ENCODE measurements at places on chromosomes 2 and 18.

GRCh38 chr2:107595285-107595684 lies 231.4 kb upstream of the RGPD4 start:
- H3K4me3 ChIP-seq = no peak overlapping the region
- no peaks in the 10 kb centered on the region for H3K36me3 ChIP-seq
- no peak overlapping the region for H3K27ac ChIP-seq
- no peaks in the 10 kb centered on the region for H3K27me3 ChIP-seq

- no peak overlapping the region for H3K27ac ChIP-seq
- no peaks in the 10 kb centered on the region for H3K27me3 ChIP-seq
- H3K4me1 ChIP-seq = no peaks in the 10 kb centered on the region
- H3K4me3 ChIP-seq = no peak overlapping the region
- H3K36me3 ChIP-seq = no peaks in the 10 kb centered on the region
Observed at GRCh38 chr18:41690332-41691127, 264.5 kb upstream of the PIK3C3 start.

DNA sequence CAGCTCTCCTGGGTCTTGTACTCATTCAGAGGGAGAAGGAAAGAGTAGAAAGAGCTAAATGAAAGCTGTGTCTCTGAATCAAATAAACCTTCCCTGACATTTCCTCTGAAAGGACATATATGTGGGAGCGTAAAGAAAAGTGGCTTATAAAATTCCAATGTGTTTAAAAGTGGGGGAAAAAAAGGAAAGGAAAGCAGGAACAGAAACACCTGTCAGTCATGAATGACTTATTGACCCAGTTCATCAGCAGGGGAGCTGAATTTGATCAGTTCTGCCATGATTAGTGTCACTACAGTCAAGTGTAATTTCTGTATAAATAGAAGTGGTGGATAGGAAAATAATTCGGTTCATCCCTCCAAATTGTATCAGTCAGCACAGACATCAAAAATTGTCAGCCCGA lies 382.5 kb downstream of the ERBB4 start:
- no peaks in the 10 kb centered on the region for H3K36me3 ChIP-seq
- no peaks in the 10 kb centered on the region for H3K4me1 ChIP-seq
- H3K4me3 ChIP-seq = no peak overlapping the region
- H3K27ac ChIP-seq = no peak overlapping the region

DNA sequence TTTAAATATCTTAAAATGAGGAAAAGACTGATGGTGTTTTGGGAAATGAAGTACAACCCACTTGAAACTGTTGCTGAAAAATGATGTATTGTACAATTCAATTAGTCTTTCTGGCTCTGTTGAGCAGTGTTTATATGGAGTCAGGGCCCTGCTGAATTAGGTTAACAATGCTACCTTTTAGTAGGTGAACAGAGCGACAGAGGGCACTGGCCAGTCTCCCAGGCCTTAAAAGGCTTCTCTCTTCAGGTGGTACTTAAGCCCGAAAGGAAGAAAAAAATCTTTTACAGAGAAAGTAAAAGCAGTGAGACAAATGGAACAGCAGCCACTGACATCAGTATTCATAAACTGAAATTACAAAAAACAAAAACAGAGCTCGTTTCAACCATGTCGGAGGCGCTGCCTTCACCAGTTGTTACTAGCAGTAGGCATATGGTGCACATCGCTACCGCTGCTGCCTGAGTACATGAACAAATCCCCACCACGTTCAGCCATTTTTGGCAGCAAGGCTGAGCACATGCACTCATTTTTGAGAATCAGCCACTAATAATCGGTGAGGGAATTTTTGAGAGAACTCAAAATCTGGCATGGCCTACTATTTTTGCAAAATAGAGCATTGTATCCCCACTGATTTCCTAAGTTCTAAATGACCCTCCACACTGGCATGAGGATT lies 91.8 kb downstream of the PLEKHM3 start:
- no peak overlapping the region for H3K27ac ChIP-seq
- no peak for DNase-seq
- H3K36me3 ChIP-seq = peaks cover 4% of the 10 kb centered on the region
- H3K4me1 ChIP-seq = no peaks in the 10 kb centered on the region

DNA sequence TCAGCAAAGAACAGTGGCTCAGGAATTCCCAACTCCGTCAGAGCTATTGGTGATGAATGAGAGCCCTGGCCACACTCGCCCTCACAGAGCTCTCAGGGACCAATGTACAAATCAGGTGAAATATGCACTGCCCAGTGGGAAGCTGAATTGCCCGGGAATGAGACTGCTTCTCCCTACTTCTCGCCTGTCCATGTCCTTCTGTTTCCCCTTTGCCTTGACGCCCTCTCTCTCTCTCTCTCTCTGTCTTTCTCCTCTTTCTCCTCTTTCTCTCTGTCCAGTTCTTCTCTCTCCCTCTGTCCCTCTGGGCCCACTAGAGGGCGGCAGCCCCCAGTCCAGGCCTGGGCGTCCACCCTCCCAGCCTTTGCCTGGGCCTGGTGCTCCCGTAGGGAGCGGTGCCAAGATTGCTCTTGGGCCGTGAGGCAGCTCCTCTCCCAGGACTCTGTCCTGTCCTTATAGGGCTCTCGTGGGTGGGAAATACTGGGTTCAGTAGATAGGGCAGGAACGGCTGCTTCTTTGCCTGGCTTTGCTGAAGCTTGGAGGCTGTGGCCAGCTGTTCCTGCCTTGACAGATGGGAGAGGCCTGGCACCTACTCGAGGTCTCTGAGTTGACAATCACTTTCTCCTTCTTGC lies 28.4 kb upstream of the PUM2 start:
- H3K36me3 ChIP-seq = no peaks in the 10 kb centered on the region
- H3K27ac ChIP-seq = no peak overlapping the region
- H3K4me3 ChIP-seq = no peak overlapping the region
- peaks cover 5% of the 10 kb centered on the region for H3K4me1 ChIP-seq
- DNase-seq = no peak

DNA sequence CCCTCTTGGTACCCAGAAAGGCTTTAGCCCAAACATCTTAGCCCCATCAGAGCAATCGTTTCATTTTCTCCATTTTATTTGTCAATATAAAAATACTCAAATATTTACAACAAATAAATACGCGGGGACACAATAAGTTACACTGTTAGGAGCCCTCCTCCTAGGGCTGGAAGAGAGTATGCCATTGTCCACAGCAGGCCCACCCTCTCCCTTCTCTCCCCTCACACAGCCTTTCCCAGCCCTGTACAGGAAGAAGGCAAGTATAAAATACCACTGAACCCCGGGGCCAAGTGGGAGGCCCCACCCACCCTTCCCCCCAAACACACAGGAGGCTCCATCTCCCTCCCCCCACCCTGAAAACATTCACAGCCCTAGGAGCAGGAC lies 1.9 kb upstream of the ANKRD39 start:
- no peak for DNase-seq
- H3K4me1 ChIP-seq = peaks cover 50% of the 10 kb centered on the region
- no peak overlapping the region for H3K27ac ChIP-seq
- peak overlapping the region; percentile 99 for H3K4me3 ChIP-seq
- H3K27me3 ChIP-seq = no peaks in the 10 kb centered on the region

DNA sequence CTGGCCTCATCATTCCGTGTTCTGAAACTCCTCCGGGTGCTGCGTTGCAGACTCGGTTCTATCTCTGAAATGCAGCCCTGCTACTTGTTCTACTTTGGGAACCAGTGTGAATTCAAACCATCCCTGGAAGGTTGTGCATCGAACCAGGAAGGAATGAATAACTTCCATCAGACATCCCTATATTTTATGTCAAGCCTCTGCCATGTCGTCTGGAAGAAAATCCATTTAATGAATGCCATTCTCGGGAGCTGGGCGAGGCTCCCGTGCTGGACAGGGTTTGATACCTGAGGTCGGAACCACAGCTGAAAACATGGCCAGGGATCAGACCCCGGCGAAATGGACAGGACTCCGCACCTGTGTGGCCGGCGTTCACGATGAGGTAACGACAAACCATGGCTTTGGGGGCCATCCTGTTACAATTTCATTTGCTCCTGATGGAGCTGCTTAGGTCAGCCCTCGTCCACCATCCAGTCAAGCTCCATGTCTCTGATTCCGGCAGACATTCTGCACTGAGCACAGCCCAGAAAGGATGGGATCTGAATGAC lies 821.6 kb downstream of the GALR1 start:
- no peaks in the 10 kb centered on the region for H3K4me1 ChIP-seq
- no peak overlapping the region for H3K4me3 ChIP-seq
- peaks cover 12% of the 10 kb centered on the region for H3K27me3 ChIP-seq
- no peaks in the 10 kb centered on the region for H3K36me3 ChIP-seq

GRCh38 chr18:73594749-73595148 lies 552.9 kb downstream of the FBXO15 start:
- H3K27me3 ChIP-seq = no peaks in the 10 kb centered on the region
- no peak overlapping the region for H3K4me3 ChIP-seq
- DNase-seq = no peak

- no peak for DNase-seq
- H3K27ac ChIP-seq = no peak overlapping the region
- H3K4me3 ChIP-seq = peak overlapping the region; percentile 25
- H3K4me1 ChIP-seq = peaks cover 14% of the 10 kb centered on the region
- H3K27me3 ChIP-seq = peaks cover 30% of the 10 kb centered on the region
- H3K36me3 ChIP-seq = no peaks in the 10 kb centered on the region
Observed at GRCh38 chr2:47344890-47345589, 57.9 kb upstream of the MSH2 start.

GRCh38 chr2:9984871-9985480 lies 33.5 kb downstream of the GRHL1 start:
- H3K4me1 ChIP-seq = peaks cover 4% of the 10 kb centered on the region
- no peaks in the 10 kb centered on the region for H3K36me3 ChIP-seq
- no peak overlapping the region for H3K27ac ChIP-seq
- H3K27me3 ChIP-seq = peaks cover 17% of the 10 kb centered on the region

GRCh38 chr18:47184419-47185050 lies 8.4 kb upstream of the IER3IP1 start:
- no peaks in the 10 kb centered on the region for H3K4me1 ChIP-seq
- no peak overlapping the region for H3K4me3 ChIP-seq
- H3K27ac ChIP-seq = no peak overlapping the region
- H3K27me3 ChIP-seq = peaks cover 26% of the 10 kb centered on the region

GRCh38 chr2:191701696-191702095 lies 23.8 kb downstream of the NABP1 start:
- no peak overlapping the region for H3K27ac ChIP-seq
- no peak for DNase-seq
- peaks cover 12% of the 10 kb centered on the region for H3K36me3 ChIP-seq
- H3K4me1 ChIP-seq = peaks cover 3% of the 10 kb centered on the region

DNA sequence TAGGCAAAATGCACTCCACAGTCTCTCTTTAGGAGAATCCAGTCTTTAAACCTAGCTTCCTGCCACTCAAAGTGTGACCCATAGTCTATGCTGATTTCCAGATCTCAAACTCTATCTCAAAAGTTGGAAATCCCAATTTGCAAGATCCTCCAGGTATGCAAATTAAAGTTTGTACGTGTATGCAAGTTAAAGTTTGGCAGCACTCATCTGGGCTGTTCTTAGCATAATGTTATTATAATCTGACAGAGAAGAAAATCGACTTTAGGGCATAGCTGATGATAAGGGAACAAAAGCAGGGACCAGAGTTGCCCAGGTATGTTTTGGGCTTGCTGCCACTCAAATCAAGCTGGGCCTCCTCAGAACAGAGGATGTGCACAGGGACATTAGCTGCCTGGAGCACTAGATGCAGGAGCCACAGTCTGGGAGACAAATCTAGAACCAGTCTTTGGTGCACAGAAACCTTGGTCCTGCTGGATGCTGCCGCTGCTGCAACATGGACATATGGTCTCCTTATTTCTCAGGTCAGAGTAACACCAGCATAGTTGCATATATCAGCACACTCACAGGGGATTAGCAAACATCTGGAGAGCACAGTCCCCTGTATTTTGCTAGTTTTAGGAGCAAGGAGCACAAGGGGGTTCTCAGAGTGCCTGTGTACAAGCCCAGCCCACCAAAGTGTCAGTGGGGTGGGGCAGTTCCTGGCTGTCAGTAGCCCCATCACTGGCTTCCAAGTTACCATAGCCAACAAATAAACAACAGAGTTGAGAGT lies 242.6 kb downstream of the TTC32 start:
- no peak overlapping the region for H3K4me3 ChIP-seq
- H3K4me1 ChIP-seq = no peaks in the 10 kb centered on the region
- no peaks in the 10 kb centered on the region for H3K36me3 ChIP-seq
- no peak overlapping the region for H3K27ac ChIP-seq
- no peak for DNase-seq

GRCh38 chr2:111185361-111186022 lies 64.8 kb downstream of the BCL2L11 start:
- no peak for DNase-seq
- peak overlapping the region; percentile 57 for H3K27ac ChIP-seq
- peak overlapping the region; percentile 23 for H3K4me3 ChIP-seq
- H3K27me3 ChIP-seq = peaks cover 4% of the 10 kb centered on the region
- H3K36me3 ChIP-seq = no peaks in the 10 kb centered on the region
- H3K4me1 ChIP-seq = peaks cover 9% of the 10 kb centered on the region

DNA sequence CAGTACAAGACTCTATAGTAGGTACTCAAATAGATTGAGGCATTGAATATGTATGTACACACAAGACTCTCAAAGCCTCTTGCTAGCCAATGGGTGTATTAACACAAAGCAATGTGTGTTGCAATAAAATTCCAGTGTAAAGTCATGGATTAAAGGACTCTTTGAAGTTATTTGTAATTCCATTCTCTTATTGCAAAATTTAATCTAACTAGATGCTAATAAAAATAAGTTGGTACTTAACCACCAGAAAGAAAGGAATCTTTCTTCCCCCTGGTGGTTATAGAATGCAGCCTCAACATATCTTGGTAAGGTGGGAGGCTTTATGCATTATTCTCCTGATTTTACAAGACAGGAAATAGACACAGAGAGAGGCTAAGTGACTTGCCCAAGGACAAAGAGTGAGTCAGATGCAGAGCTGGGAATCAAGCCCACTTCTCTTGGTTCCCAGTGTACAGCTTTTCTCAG lies 18.0 kb downstream of the LRP1B start:
- H3K27ac ChIP-seq = no peak overlapping the region
- H3K36me3 ChIP-seq = no peaks in the 10 kb centered on the region
- H3K4me1 ChIP-seq = no peaks in the 10 kb centered on the region
- H3K4me3 ChIP-seq = no peak overlapping the region
- no peaks in the 10 kb centered on the region for H3K27me3 ChIP-seq

- no peak overlapping the region for H3K4me3 ChIP-seq
- no peak overlapping the region for H3K27ac ChIP-seq
- peaks cover 7% of the 10 kb centered on the region for H3K36me3 ChIP-seq
- H3K27me3 ChIP-seq = no peaks in the 10 kb centered on the region
- peaks cover 66% of the 10 kb centered on the region for H3K4me1 ChIP-seq
Observed at GRCh38 chr2:226903179-226903578, 67.3 kb downstream of the RHBDD1 start.

- no peaks in the 10 kb centered on the region for H3K27me3 ChIP-seq
- H3K27ac ChIP-seq = no peak overlapping the region
- no peaks in the 10 kb centered on the region for H3K4me1 ChIP-seq
- DNase-seq = no peak
Observed at GRCh38 chr18:67074309-67074708, 442.2 kb downstream of the DSEL start.

GRCh38 chr2:219951099-219951498 lies 323.7 kb downstream of the SLC4A3 start:
- no peaks in the 10 kb centered on the region for H3K4me1 ChIP-seq
- no peaks in the 10 kb centered on the region for H3K36me3 ChIP-seq
- DNase-seq = no peak
- no peak overlapping the region for H3K27ac ChIP-seq
- H3K4me3 ChIP-seq = no peak overlapping the region

Measured in stimulated activated naive B cell treated with anti-CD40 and anti-IgM and Interleukin-4, amounts not matched to agents 10 μg/mL and 1 μg/mL and 100 μg/mL, for 72 hours (primary cell).